ENCODE measurements at places on chromosomes 11 and 22. TPM values are rescaled to one million over a fixed set of nuclear protein-coding genes. Genes with fewer than 3 reads are reported as not detected.

DNA sequence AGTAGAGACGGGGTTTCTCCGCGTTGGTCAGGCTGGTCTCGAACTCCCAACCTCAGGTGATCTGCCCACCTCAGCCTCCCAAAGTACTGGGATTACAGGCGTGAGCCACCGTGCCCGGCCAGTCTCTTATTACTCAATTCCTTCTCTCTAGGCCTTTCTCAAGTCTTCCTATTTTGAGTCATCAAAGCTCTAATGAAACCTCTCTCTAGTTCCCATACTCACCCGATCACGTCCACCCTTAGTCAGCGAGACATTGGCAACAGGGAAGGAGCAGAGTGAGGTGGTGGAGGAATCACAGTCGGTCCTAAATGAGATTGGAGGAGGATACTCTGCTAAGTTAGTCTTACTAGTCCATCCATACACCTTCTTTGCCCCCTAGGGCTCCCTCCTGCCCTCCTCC lies 5.0 kb downstream of the BSCL2 start:
- H3K4me3 ChIP-seq: no peak overlapping the region
- DNase-seq: no peak
- H3K27me3 ChIP-seq: peaks cover 4% of the 10 kb centered on the region
- H3K4me1 ChIP-seq: peaks cover 20% of the 10 kb centered on the region
- no peak overlapping the region for H3K27ac ChIP-seq

GRCh38 chr11:112590764-112591163 lies 330.1 kb upstream of the PLET1 start:
- DNase-seq: no peak
- peaks cover 5% of the 10 kb centered on the region for H3K4me1 ChIP-seq
- no peak overlapping the region for H3K27ac ChIP-seq
- no peaks in the 10 kb centered on the region for H3K36me3 ChIP-seq
- no peak overlapping the region for H3K4me3 ChIP-seq

- peaks cover 13% of the 10 kb centered on the region for H3K4me1 ChIP-seq
- no peak overlapping the region for H3K27ac ChIP-seq
- no peak overlapping the region for H3K4me3 ChIP-seq
- H3K36me3 ChIP-seq: peaks cover 14% of the 10 kb centered on the region
These were observed 5.9 kb downstream of the RANGAP1 start for GRCh38 chr22:41280065-41280464.

DNA sequence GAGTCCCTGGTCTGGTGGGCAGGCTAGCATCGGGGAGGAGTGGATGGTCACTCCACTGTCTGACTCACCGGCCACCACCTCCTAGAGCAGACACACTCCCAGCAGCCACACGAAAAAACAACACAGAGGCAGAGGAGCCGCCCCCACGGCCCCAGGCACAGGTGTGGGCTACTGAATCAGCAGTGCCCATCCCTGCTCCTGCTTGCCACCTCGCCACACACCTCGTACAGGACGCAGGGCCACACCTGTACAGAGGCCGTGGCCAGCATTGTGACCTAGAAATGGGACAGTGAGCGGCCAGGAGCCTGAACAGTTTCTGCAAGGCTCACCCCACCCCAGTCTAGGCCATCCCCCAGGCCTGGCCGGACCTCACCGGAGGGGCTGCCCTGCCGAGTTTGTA lies 14.0 kb downstream of the TRIM29 start:
- H3K27ac ChIP-seq: no peak overlapping the region
- H3K36me3 ChIP-seq: no peaks in the 10 kb centered on the region
- DNase-seq: no peak
- peaks cover 4% of the 10 kb centered on the region for H3K27me3 ChIP-seq
- H3K4me3 ChIP-seq: no peak overlapping the region

Gene P2RY2
- not detected for polyA plus RNA-seq

Gene MIAT
- polyA plus RNA-seq: 2.2 TPM

DNA sequence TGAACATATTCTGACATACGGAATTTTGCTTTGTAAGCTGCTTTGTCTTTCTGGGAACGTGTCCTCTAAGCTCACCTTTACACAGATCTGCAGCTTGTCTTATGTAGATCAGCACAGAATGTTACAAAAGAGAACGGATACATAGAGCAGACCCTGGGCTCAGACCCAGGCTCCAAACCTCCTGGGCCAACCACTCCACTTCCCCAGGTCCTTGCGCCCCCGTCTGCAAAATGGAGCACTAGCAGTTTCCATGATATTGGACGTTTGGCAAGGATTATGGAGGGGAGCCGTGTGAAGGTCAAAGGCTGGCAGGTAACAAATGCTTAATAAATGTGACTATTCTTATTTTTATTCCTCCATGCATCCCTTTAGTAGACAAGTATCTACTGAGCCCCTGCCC lies 358.4 kb downstream of the CTTN start:
- H3K36me3 ChIP-seq: no peaks in the 10 kb centered on the region
- H3K27me3 ChIP-seq: peaks cover 2% of the 10 kb centered on the region
- H3K27ac ChIP-seq: no peak overlapping the region
- DNase-seq: no peak
- H3K4me1 ChIP-seq: no peaks in the 10 kb centered on the region

DNA sequence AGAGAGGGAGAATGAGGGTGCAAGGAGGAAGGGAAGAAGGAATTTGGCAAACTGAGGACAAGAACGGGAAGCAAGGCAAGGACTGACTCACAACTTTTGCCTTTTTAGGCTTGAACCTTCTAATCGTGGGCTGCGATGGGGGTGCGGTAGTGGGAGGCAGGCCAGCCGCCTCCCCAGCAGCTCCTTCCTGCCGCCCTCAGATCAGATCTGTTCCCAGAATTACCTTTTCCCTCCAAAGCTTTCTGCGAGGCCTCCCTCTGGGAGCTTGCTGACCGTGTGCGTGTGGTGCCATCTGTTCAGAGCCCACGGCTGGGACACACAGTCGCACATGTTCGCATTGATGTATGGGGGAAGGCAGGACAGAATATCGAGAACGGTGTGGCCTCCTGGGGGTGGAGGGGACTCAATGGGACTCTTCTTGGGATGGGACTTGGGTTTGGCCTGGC lies 86.9 kb upstream of the PARVA start:
- H3K27ac ChIP-seq: no peak overlapping the region
- H3K27me3 ChIP-seq: peaks cover 7% of the 10 kb centered on the region
- no peak for DNase-seq
- no peak overlapping the region for H3K4me3 ChIP-seq
- H3K36me3 ChIP-seq: peaks cover 3% of the 10 kb centered on the region
- H3K4me1 ChIP-seq: peaks cover 8% of the 10 kb centered on the region

Measured in immature natural killer cell (primary cell).